ENCODE measurements at places on chromosomes 1 and 21. TPM values are rescaled to one million over a fixed set of nuclear protein-coding genes. Genes with fewer than 3 reads are reported as not detected.

Gene RBP7
- 2.7 TPM for polyA plus RNA-seq

DNA sequence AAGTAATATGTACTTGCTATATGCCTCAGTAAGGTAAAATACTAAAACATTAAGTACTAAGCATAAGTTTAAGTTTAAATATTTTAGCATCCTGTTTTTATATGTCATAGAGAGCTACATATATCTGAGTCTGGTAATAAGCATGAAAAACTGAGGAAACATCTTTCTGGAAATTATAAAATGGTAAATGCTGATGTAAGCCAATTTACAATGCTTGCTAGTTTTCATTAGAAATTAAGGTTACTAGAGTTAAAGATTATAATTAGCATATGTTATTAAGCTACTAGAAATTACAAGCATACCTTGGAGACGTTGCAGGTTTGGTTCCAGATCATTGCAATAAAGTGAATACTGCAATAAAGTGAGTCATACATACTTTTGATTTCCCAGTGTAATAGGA lies 477.0 kb upstream of the LRRC7 start:
- H3K27me3 ChIP-seq, result no peaks in the 10 kb centered on the region
- no peaks in the 10 kb centered on the region for H3K4me1 ChIP-seq
- H3K36me3 ChIP-seq, result no peaks in the 10 kb centered on the region
- DNase-seq, result no peak

Gene THEM5
- not detected for polyA plus RNA-seq

- H3K27me3 ChIP-seq, result no peaks in the 10 kb centered on the region
- no peak overlapping the region for H3K4me3 ChIP-seq
- no peak for DNase-seq
- H3K36me3 ChIP-seq, result no peaks in the 10 kb centered on the region
- H3K27ac ChIP-seq, result no peak overlapping the region
These were observed 51.7 kb upstream of the TMEM51 start for GRCh38 chr1:15101801-15102200.

GRCh38 chr1:208888376-208888775 lies 644.2 kb upstream of the PLXNA2 start:
- H3K27me3 ChIP-seq, result no peaks in the 10 kb centered on the region
- no peak for DNase-seq
- no peaks in the 10 kb centered on the region for H3K36me3 ChIP-seq
- H3K4me1 ChIP-seq, result no peaks in the 10 kb centered on the region
- no peak overlapping the region for H3K27ac ChIP-seq
- no peak overlapping the region for H3K4me3 ChIP-seq

All from H1 (cell line).